WERI-Rb-1 (cell line): ENCODE measurements at places on chromosomes 16 and 17.

DNA sequence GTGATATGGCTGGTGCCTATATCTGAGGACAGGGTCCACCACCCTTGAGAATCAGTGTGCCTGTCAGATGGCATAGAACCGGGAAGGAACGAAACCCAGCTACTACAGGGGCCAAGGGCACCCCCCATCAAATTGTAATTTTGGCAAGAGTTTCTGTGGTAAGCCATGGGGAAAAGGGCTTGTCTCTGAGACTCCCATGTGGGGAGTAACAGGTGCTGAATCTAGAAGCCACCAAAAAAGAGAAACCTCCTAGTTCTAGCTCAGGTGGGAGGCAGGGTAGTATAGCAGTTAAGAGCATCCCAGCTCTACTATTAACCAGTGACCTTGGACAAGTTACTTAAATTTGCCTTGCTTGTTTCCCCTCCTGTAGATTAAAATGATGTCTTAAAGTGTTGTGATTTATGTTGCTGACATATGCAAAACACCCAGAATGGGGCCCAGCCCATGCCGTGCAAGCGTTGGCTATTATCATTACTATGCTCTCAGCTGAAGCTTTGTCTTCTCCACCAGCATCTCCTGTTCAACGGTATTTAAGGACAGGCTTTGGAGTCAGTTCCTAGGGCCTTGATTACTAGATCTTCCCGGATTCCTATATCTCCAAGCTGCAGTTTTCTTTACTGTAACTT is 210.7 kb upstream of the NLRP1 start:
- DNase-seq, result no peak

GRCh38 chr17:7781429-7781828 is 52.6 kb upstream of the KDM6B start:
- no peak for DNase-seq

DNA sequence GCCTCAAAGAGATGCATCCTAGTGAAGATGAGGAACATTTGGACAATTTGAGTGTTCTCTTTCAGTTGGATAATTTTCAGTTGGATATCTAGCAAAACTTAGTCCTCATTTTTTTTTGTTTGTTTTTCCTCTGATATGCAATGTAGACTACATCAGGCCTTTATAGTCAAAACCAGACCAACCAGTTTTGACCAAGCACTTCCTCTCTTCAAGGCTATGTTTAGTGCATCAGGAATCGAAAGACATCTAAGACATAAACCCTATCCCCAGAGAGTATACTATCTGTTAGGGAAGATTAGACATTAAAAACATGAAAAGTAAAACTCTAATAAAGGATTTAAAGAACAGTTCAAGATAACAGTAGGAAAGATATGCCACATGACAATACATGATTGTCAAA is 256.1 kb downstream of the IRX3 start:
- DNase-seq, result no peak

GRCh38 chr17:70072546-70073309 is 2.3 kb upstream of the KCNJ16 start:
- no peak for DNase-seq

- peak; percentile 99 for DNase-seq
These were observed 25.3 kb downstream of the G6PC3 start for GRCh38 chr17:44095647-44096496.

DNA sequence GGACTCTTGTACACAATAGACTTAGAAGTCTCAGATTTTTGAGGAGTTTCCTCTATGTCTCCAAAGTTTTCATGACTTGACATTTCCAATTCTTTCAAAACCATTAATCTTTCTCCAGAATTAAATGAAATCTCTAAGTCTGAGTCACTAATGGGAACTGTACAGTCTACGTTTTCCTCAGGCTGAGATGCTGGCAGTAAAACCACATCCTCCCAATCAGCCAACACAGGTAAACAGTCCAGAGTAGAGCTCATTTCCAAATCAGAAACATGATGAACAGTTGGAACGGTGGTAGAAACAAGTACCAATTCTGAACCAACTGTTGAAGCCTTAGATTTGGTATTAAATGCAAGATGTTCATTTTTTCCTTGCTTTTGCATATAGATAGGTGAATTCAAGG is 7.9 kb downstream of the ERI2 start:
- no peak for DNase-seq
